ENCODE measurements at places on chromosomes 16 and 17. TPM values are rescaled to one million over a fixed set of nuclear protein-coding genes. Genes with fewer than 3 reads are reported as not detected.

Gene CCT6B
- total RNA-seq, result 2.8 TPM

Gene RCVRN
- 0.34 TPM for total RNA-seq

Gene CISD3
- total RNA-seq, result 64.8 TPM

Gene TSPAN10
- not detected for total RNA-seq

Measured in right cardiac atrium (tissue), 5 donors.